ENCODE measurements at places on chromosomes 1 and 21.

DNA sequence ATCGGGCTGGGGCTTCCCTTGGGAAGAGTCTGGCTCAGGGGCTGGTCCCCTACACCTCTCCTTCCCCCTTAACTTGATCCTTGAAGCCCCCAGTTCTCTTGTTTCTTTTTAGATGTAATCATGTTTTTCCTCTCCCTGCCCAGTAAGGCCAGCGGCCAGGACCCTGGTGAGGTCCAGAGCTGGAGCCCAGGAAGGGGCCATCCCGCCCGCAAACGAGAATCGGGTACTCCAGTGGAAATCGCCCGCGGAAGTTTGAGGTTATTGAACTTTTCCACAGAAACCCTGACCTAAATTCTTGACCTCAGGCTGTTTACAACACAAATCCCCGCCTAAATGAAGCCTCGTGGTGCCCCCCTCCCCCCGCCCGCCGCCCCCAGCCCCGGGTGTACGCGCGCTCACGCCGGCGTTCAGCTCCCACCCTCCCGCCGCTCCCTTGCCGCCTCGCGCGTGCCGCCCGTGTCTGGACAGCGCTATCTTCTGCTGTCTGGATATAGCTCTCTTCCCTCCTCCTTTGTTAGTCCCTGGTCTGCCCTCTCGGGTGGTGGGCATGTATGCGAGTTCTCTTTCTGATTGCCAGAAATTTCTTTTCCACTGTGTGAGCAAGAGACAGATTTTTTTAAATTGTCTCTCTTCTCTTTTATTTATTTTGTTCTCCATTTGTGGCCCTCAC, 165.9 kb upstream of the CACNA1E start:
- DNase-seq: peak; percentile 43

DNA sequence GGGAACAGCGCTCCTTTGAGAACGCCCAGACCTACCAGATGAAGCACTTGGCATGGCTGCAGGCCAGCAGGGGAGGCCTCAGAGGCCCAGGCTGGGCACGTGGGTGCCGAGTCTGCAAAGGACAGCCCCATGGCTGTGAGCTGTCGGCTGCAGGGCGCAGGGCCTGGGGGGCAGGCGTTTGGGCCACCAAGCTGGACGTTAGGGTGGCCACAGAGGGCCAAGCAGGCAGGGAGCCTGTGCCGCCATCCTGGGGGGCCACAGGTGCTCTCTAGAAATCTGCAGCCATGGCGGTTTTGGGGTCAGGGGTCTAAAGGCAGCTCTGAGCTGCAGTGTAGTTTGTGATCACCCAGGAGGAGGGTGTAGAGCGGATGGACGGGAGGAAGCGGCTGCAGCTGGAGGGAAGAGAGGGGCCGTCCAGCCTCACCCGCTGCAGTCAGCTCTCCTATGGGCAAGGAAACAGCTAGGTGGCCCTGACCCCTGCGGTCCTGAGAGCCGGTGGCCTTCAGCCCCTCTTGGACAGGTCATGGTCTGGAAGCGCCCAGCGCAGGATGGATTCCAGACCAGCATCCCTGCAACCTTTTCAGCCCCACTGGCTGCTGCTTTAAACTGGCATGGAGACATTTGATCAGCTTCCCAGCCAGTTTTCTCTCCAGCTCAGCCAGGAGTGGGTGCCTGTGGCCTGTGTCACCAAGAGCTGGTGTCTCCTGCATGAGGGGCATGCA, 11.0 kb downstream of the IBA57 start:
- DNase-seq: no peak

- no peak for DNase-seq
Measured at GRCh38 chr1:19872190-19872589, 10.0 kb upstream of the OTUD3 start.

DNA sequence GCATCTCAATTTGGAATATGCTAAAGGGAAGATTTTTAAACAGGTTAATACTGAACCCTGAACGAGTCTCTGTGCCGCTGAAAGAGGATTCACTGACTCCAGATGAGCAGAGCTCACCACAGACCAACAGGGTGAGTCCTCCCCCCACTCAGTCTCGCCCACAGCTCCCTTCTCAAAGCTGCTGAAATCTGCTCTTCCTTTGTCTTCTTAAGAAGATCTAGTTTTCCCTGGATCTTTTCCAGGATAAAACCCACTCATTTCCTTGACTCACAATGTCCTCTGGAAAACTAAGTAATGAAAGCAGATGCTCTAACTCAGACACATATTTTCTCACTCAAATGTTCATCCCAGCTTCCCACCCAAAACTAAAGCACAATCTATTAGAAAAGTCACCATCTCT, 447.0 kb upstream of the PKN2 start:
- no peak for DNase-seq

GRCh38 chr21:33126569-33126968, 56.6 kb downstream of the OLIG1 start:
- DNase-seq: no peak

GRCh38 chr1:9452516-9453140, 86.6 kb upstream of the SLC25A33 start:
- no peak for DNase-seq

- DNase-seq: no peak
Measured at GRCh38 chr1:40078512-40079333, 18.3 kb downstream of the PPT1 start.

- no peak for DNase-seq
Measured at GRCh38 chr1:211646566-211646965, 28.9 kb downstream of the NEK2 start.

All from D721Med (cell line).